ENCODE measurements at places on chromosomes 1 and 21. TPM values are rescaled to one million over a fixed set of nuclear protein-coding genes. Genes with fewer than 3 reads are reported as not detected.

TLR5 gene
- polyA plus RNA-seq = 1.0 TPM

- no peak for DNase-seq
Observed at GRCh38 chr1:5751163-5751540, 241.1 kb downstream of the NPHP4 start.

- DNase-seq = no peak
Observed at GRCh38 chr21:44093761-44094160, 13.4 kb upstream of the PWP2 start.

GRCh38 chr1:44348061-44348485, 7.0 kb downstream of the ERI3 start:
- no peak for DNase-seq

DNA sequence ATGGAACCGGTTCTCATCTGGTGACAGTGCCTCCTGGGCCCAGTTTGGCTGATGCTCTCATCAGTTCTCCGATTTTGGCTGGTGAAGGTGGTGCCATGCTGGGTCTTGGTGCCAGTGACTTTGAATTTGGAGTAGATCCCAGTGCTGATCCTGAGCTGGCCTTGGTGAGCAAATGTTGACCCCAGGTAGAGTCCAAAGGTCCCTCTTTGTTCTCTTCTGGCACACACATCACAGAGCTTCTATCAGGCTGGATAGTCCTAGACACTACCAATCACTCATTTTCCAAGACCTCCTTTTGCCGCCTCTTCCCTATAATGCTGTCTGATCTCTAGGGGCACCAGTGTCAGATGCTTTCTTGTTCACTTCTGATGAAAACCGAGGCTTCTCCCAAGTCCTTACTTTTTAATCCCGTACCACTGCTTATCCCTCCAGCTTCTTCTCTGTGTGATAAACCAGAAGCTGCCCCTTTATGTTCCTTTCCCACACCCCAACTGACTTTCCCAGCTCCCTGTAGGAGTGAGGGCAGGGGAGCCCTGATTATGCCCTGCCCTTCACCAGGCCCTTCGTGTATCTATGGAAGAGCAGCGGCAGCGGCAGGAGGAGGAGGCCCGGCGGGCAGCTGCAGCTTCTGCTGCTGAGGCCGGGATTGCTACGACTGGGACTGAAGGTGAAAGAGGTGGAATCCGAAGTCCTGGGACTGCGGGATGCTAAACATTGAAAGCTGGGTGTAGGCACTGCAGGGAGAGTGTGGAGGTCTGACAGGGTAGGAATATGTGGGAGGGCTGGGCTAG, 11.1 kb downstream of the PSMD4 start:
- DNase-seq = no peak

DNA sequence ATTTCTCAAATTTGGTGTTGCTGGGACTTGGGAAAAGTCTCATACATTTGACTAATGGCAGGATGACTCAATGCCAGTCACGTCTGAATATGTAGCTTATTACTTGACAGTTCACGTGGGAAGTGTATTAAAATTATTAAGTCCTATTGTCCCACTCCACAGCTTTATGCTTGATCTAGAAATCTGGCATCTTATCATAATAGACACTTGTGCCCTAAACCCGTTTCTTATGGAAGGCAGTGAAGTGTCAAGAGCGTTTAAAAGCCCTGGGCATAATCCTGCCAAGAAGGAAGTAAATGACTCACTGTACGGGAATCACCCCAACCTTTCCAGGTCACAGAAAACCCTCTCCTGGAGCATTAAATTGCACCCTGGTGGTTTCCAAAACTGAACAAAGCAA, 207.4 kb downstream of the APP start:
- DNase-seq = no peak

- DNase-seq = no peak
Observed at GRCh38 chr1:92585831-92586230, 99.1 kb upstream of the GFI1 start.

SLC45A1 gene
- not detected for polyA plus RNA-seq

- no peak for DNase-seq
Observed at GRCh38 chr1:107450899-107451664, 310.2 kb downstream of the NTNG1 start.

DNA sequence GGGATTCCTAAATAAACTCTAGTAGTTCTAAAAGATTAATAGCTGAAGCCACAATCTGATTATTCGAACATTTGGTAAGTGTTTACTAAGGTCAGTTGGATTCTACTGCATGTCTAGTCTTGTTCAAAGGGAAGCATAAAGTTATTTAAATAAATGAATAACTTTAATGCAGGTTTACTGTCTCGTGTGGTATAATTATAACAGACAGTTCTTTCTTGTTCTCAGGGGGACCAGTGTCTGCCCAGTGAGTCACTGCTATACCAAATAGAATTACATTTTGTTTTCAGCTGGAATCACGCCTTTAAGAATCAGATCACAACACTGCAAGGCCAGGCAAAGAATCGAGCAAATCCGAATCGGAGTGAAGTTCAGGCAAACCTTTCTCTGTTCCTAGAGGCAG, 45.1 kb downstream of the SMG7 start:
- no peak for DNase-seq

E2F2 gene
- polyA plus RNA-seq = 1.2 TPM

DNA sequence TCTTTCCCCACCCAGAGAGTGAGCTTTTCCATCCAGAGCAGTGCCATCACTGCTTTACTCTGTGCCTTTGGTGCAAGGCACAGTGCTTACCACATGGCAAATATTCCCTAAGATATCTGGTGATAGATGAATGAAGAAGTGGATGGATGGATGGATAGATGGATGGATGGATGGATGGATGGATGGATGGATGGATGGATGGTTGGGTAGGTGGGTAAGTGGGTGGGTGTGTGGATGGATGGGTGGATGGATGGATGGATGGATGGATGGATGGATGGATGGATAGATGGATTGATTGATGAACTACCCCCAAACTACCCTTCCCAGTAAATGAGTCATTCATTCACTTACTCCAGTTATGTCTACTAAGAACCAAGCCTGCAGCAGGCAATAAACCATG, 42.9 kb upstream of the SLC44A3 start:
- DNase-seq = no peak
